Calu3 (cell line): ENCODE measurements at places on chromosomes 16 and 17.
A peak's percentile ranks its signal among the peaks of the same experiment; 100 is the strongest.

GRCh38 chr17:52106638-52107261 lies 51.8 kb downstream of the CA10 start:
- DNase-seq, result peak; percentile 71

DNA sequence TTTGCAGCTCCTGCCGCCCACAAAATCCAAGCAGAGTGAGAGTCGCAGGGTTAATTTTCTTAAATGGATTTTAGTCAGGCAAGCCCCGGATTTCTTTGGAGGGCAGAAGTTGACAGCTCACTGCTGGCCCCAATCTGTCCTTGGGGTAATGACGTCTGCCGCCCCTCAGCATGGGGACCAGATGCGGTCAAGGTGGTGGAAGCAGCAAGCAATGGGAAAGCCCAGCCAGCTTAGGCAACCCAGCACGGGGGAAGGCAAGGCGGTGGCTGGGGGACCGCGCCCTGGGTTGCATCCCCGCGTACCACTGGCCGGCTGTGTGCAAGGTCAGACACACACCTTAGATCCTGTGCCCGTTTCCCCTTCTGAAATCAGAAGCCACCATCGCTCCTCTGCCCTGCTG lies 321.7 kb downstream of the C16orf95 start:
- no peak for DNase-seq

GRCh38 chr17:62631086-62631935 lies 3.8 kb downstream of the MRC2 start:
- DNase-seq, result no peak

GRCh38 chr16:6279286-6279685 lies 1053.4 kb upstream of the RBFOX1 start:
- DNase-seq, result no peak

GRCh38 chr17:5237541-5238016 lies 2.9 kb upstream of the SCIMP start:
- DNase-seq, result peak; percentile 57

GRCh38 chr17:35732806-35733136 lies 1.3 kb downstream of the RASL10B start:
- no peak for DNase-seq

DNA sequence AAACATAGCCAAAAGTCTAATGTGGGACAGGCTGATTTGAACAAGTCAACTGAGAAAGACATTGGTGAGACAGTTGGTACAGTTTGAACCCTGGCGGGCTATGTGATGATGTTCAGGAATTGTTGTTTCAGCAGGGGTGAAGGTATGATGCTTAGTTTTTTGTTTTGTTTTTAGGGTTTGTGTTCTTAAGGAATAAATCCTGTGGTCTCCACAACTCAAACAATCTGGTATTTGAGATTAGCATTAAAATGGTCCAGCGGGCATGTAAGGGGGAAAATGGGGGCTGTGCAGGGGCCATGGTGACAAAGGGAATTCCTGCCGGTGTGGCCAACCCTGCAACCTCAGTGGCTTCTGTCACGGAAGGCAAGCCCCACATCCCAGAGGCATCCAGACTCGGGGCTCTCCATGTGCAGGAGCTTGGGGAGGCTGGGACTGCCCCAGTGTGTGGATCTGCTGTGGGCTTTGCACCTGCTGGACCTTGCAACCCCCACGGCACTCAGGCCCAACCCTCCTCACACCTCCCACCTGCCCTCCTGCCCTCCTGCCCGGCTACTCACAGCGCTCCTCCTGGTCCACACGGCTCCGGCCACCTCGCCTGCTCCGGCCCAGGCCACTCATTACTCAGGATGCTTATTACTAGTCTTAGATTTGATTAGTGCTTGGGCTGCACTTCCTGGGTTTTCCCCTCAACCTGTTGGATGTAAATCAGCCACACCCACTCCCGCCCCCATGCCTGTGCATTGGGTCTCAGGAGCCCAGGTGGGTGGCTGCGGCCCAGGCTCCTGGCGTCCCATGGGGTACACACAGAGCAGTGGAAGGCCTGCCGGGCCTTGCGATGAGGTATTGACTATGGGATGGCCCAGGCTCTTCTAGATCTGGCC lies at the start of gene TNFRSF13B:
Gene TNFRSF13B (minus strand): TSS at position 661 of the 881 bp plus-strand sequence. CDS start 43 bp downstream, at position 618.
- no peak for DNase-seq

DNA sequence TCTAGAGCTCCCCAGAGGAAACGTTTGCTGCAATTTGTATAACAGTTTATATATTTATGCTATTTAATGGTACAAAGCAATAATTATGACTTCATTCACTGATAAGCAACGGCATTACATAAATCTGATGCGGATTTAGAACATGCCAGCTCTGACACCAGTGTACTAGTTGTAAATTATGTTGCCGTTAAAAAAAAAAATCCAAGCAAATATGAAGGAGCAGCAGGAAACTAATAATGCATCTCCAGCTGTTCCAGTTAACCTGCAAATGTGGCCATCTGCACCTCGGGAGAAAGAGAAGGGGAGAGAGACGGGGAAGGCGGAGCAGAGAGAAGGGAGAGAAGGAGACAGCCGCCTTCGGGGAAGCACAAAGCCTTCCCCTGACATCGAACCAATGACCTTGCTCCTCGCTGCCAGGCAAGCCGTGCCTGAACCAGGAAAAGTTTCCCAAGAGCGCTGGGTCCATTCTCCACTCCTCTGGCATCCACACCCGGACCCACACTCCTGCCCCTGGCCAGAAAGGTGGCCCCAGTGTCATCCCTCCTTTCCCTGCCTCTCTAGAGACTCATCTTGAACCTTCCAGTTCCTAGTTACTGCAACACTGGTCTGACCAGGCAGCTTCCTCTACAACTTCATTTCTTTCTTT lies 174.8 kb downstream of the C16orf78 start:
- no peak for DNase-seq

- no peak for DNase-seq
These were observed 28.0 kb downstream of the LLGL2 start for GRCh38 chr17:75553295-75554110.

- DNase-seq, result no peak
These were observed 204.4 kb upstream of the HS3ST3A1 start for GRCh38 chr17:13806092-13806491.

- DNase-seq, result no peak
These were observed 186.0 kb upstream of the ZFHX3 start for GRCh38 chr16:73233846-73234424.

DNA sequence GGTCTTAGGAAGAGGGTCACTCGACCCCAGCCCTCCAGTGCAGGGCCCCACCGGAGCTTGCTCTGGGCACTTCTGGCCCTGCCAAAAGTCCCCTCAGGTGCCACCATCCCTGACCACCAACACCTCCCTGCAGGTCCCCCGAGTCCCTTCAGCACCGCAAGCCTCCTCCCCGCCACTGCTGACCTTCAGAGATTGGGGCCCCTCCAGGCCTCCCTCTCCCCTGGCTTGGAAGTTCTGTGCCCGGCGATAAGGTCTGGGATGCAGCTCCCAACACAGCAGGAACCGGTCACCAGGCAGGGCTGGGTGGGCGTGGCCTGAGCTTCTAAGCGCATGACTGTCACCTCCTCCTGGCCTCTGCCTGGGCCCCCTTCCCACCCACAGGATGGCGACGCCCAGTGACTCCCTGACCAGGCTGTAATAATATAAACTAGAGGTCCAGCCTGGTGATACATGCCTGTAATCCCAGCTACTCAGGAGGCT lies 11.2 kb downstream of the PIEZO1 start:
- peak; percentile 54 for DNase-seq

GRCh38 chr16:23801378-23801777 lies 34.4 kb upstream of the PRKCB start:
- peak; percentile 90 for DNase-seq

DNA sequence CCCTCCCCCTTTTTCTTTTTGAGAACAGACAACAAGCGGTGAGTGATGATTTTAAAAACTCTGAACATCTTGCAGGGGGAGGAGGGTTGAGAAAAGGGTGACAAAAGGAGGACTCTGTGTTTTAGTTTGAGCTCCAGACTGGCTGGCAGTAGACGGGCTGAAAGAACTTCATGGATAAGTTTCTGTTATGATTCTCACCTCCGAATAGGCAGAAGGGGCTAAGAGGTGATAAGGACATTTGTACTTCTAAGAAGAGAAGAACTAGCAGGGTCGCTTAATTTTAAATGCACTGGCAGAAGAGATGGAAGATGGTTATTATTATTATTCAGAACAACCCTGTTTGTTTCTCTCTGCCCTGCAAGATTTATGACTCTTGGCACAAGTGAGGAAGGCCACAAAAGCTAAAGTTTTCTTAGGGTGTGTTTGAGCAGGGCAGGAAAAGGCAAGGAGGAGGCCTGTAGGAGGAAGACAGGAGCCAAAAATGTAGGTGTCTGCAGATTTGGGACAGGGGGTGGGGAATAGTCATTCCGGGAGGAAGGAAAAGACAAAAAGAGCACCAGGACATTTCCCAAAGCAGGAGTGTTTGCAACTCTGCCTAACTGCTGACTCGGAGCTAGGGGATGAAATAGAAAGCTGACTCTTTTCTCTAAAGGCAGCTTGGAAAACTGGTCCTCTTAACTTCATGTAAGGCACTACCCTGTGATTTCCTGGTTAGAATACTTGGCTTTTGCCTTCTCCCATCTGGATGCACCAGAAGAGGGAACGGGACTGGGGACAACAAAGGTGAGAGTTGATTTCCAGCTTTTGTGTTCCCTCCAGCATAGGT lies 11.9 kb upstream of the HOXB2 start:
- DNase-seq, result no peak

DNA sequence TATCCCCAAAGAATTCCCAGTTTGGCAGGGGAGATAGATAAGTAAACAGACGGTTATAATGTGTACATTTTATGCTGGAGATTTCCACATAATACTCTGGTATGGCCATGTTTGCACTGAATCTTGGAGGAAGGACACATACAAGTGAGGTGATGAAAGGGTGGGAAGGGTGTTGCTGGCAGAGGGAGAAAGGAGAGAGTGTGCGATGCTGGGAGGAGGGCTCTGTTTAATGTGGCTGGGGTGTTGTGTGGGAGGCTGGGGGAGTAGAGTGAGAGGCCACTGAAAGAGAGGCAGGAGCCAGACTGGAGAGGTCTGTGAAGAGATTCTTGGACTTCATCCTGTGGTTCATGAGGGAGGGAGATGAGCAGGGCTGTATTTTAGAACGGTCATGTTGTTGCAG lies 87.6 kb downstream of the SPACA3 start:
- DNase-seq, result no peak

DNA sequence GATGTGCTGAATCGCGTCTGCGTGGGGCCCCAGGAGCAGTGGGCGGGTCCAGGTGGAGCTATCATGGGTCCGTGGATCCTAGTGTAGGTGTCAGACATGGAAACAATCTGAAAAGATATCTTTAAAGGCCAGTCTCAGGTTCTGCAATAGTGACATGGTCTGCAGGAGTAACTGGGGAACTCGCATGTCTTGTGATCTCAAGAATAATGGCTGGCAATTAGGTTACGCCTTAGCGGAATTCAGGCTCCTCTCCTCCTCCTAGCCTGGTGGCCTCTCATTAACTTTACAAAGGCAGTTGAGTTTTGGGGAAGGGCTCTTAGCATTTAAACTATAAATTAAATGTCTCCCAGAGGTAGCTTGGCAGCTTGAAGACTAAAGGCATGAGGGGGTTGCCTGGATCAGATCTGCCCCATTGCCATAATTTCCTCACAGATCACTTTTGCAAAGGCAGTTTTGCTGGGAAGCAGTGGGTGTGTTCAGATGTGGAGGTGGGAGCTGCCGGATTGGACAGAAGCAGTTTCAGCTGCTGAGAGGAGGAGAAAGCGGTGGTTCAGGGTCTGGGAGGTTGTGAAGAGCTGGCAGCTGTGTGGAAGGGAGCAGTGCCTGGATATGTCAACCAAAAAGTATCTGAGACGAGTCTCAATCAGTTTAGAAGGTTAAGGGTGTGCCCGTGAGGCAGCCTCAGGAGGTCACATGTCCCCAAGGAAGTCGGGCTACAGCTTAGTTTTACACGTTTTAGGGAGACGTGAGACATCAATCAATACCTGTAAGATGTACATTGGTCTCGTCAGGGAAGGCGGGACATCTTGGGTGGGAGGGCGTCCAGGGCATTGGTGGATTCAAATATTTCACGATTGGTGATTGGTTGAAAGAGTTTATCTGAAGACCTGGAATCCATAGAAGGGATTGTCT lies 2.7 kb downstream of the TBCD start:
- peak; percentile 64 for DNase-seq

DNA sequence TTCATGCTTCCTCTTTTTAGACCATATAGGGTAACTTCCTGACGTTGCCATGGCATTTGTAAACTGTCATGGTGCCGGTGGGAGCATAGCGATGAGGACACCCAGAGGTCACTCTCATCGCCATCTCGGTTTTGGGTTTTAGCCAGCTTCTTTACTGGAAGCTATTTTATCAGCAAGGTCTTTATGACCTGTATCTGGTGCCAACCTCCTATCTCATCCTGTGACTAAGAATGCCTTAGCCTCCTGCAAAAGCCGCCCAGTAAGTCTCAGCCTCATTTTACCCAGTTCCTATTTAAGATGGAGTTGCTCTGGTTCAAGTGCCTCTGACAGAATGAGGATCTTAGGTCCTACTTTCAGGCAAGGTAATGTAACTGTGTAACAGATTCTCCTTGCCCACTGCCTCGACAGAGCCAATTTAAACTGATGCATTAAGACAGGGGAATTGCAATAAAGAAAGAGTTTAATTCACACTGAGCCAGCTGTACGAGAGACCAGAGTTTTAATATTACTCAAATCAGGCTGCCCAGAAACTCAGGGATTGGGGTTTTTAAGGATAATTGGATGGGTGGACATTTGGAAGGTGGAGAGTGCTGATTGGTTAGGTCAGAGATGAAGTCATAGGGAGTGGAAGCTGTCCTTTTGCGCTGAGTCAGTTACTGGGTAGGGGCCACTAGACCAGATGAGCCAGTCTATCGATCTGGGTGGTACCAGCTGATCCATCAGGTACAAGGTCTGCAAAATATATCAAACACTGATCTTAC lies 59.9 kb upstream of the ATF7IP2 start:
- DNase-seq, result peak; percentile 41

GRCh38 chr17:77282524-77283515 lies 142.1 kb downstream of the SEC14L1 start:
- DNase-seq, result peak; percentile 81

DNA sequence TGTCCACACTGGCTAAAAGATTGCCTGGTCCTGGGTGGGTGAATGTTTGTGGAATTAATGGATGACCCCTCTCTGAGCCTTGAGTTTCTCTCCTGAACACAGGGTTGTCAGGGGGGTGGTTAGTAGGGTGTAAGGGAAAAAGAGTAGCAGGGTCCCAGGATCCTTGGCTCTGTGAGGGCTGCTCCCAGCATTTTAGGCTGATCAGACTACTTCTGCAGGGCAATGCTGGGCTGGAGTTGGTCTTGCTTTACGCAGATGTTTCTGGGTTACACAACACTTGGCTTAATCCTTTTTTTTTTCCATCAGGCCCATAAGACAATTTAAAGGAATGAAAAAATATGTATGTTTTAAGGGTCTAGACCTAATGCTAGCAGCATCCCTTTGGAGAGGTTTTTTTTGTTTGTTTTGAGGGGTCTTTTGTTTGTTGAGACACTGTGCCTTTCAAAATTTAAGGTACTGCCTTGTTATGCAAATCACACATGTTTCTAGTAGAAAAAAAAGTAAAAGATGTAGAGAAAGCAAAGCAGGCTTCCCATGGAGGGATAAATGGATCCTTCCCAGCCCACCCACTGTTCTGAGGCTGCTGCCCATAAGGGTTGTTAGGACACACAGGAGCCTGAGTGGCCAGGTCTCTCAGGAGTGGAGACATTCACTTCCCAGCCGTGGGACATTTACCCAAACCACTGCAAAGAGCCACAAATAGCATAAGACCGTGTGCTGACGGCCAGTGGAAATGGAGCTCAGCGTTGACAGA lies 225.6 kb upstream of the HSBP1 start:
- DNase-seq, result no peak

- no peak for DNase-seq
These were observed 22.1 kb downstream of the SPACA3 start for GRCh38 chr17:33013596-33014375.

GRCh38 chr17:78675316-78675616 lies 98.1 kb upstream of the DNAH17 start:
- DNase-seq, result no peak

- no peak for DNase-seq
These were observed 995.5 kb upstream of the GOT2 start for GRCh38 chr16:59729613-59730012.
